ENCODE measurements at places on chromosomes 2 and 18. TPM values are rescaled to one million over a fixed set of nuclear protein-coding genes. Genes with fewer than 3 reads are reported as not detected.

DNA sequence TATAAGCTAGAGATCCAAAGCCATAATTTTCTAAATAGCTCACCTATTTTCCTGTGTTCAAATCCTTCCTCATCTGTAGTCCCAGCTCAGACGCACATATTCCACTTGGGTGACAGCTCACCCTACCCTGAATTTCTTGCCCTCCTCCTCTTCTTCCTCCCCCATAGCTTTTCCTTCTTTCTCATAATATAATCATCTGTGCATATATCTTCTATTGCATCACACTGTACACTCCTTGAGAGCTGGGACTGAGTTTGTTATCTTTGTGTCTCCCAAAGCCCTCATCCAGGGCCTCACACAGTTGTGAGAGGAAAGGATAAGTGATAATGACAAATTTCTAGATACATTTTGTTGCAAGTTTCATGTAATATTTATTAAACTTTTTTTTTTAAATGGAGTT, 55.9 kb upstream of the RTN4 start:
- no peak for DNase-seq
- no peak overlapping the region for H3K4me3 ChIP-seq
- H3K27ac ChIP-seq = no peak overlapping the region
- H3K4me1 ChIP-seq = peaks cover 53% of the 10 kb centered on the region
- no peaks in the 10 kb centered on the region for H3K27me3 ChIP-seq

DNA sequence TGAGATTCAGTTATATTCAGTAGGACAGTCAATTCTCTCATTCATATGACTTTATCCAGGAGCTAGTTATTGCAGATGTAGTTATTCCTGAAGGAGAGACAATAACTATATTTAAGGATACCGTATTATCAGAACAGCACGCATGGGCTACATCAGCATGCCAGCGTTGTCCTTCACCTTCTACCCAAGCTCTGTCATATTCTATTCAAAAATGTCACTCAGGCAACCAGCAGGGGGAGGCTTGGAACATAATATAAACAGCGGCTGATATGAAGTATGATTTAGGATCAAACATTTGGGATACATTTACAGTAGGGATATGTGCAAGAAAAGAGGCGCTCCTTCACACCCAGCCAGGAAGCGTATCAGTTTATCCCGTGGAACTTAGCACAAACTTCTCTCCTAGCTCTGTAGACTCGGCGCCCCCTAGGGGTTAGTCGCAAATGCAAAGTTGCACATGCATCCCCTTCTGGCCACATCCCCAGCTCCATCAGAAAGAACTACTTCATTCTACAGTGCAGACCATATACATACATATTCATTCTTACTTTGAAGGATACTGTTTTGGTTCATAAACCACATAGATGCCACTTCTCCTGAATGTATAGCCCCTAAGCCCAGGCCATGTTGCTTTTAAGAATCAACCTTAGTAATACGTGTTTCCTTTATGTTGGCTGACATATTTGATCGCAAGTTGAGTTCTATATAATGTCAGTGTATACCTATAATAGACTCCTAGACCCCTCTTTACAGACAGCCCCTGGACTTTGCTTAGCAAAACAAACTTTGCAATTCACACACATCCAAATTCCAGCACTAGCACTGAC, 759.4 kb downstream of the ADCYAP1 start:
- no peak overlapping the region for H3K27ac ChIP-seq
- no peaks in the 10 kb centered on the region for H3K4me1 ChIP-seq
- no peaks in the 10 kb centered on the region for H3K27me3 ChIP-seq
- no peak overlapping the region for H3K4me3 ChIP-seq
- no peaks in the 10 kb centered on the region for H3K36me3 ChIP-seq
- DNase-seq = no peak

DNA sequence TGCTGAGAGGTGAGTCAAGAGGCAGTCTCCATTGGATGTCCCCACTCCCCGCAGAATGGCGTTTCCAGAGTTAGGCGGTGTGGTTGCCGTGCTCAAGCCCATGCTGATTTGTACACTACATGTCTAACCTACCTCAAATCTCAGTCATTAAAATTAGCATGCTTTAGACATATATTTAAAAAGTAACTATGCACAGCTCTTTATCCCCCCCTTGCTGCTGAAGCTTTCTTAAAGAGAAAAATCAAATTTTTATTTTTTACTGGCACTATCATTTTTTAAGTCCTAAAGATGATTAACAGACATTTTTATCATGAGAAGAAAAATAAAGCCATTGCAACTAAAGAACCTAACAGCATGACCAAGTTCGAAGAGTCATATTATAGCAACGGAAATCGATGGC, 42.9 kb downstream of the BOLA3 start:
- H3K4me3 ChIP-seq = no peak overlapping the region
- peaks cover 17% of the 10 kb centered on the region for H3K36me3 ChIP-seq
- no peaks in the 10 kb centered on the region for H3K4me1 ChIP-seq
- H3K27ac ChIP-seq = no peak overlapping the region
- DNase-seq = no peak

DNA sequence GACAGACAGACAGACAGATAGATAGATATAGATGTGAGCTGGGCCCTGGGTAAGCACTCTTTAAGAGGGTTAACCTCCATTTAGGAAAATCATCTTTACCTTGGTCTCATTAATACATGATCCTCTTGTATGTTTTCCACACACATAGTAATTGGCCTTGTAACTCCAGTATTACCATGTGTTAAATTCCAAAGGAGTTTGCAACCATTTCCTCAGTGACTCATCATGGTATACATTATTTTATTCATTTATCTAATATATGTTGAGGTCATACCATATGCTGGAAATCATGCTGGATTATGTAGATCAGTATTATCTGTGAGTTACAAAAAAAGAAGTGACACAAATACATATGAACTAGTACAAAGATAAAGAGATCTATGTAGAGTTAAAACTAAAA, 504.3 kb downstream of the DCC start:
- no peaks in the 10 kb centered on the region for H3K27me3 ChIP-seq
- H3K27ac ChIP-seq = no peak overlapping the region
- H3K4me1 ChIP-seq = no peaks in the 10 kb centered on the region
- no peak overlapping the region for H3K4me3 ChIP-seq

GRCh38 chr2:78861546-78861945, 164.0 kb upstream of the REG3G start:
- no peaks in the 10 kb centered on the region for H3K4me1 ChIP-seq
- no peaks in the 10 kb centered on the region for H3K27me3 ChIP-seq
- H3K27ac ChIP-seq = no peak overlapping the region
- no peaks in the 10 kb centered on the region for H3K36me3 ChIP-seq
- DNase-seq = no peak

GRCh38 chr18:28088477-28088876, 88.5 kb downstream of the CDH2 start:
- DNase-seq = no peak
- H3K36me3 ChIP-seq = no peaks in the 10 kb centered on the region
- H3K4me1 ChIP-seq = peaks cover 5% of the 10 kb centered on the region
- no peak overlapping the region for H3K4me3 ChIP-seq

STARD6 gene
- not detected for total RNA-seq

TXNDC9 gene
- 26.7 TPM for total RNA-seq

UGT1A9 gene
- not detected for total RNA-seq
